Tibial nerve (tissue), 4 donors: ENCODE measurements at places on chromosomes 13 and 19. TPM values are rescaled to one million over a fixed set of nuclear protein-coding genes. Genes with fewer than 3 reads are reported as not detected.

DNA sequence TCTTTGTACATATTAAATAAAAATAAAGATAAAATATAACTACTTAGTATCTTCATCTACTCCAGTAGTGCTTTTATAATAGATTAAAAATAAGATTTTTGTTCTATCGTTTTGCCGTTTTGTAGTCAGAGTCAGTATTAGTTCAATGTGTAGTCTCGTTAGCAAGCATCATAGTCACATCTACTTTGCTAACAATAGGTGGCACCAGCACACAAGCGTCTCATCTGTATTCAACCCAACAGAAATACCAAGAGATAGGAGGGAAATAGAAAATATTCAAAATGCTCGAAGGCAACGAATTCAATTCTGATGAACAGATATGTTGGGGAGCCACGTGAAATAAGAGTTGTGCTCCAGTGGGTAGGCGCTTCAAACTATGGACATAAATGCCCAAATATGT, 21.4 kb upstream of the MICU2 start:
- DNase-seq, result no peak

GRCh38 chr13:71663431-71663830, 203.6 kb downstream of the DACH1 start:
- no peak for DNase-seq

GRCh38 chr13:52845766-52846566, 2.5 kb downstream of the PCDH8 start:
- DNase-seq, result no peak

The GGACT gene
- total RNA-seq, result 4.0 TPM

DNA sequence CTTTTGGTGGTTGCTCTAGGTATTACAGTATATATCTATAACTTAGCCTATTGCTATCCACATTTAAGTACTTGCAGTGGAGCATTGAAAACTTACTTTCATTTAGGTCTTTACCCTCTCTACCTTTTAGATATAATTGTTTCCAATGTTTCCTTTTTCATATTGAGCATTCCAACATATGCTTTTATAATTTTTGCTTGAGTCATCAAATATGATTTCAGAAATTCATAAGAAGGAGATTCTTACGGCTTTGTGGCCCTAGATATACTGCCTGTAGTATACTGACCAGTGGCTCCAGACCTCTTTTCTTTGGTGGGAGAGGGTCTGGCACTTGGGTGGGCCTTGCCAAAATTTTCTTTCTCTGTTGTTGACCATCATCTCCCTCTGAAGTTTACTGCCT, 32.8 kb upstream of the ZNF850 start:
- no peak for DNase-seq

GRCh38 chr13:74301258-74301935, 167.2 kb upstream of the KLF12 start:
- DNase-seq, result no peak
